ENCODE measurements at places on chromosomes 3 and 15. TPM values are rescaled to one million over a fixed set of nuclear protein-coding genes. Genes with fewer than 3 reads are reported as not detected.

Gene IL5RA
- total RNA-seq: 0.49 TPM

DNA sequence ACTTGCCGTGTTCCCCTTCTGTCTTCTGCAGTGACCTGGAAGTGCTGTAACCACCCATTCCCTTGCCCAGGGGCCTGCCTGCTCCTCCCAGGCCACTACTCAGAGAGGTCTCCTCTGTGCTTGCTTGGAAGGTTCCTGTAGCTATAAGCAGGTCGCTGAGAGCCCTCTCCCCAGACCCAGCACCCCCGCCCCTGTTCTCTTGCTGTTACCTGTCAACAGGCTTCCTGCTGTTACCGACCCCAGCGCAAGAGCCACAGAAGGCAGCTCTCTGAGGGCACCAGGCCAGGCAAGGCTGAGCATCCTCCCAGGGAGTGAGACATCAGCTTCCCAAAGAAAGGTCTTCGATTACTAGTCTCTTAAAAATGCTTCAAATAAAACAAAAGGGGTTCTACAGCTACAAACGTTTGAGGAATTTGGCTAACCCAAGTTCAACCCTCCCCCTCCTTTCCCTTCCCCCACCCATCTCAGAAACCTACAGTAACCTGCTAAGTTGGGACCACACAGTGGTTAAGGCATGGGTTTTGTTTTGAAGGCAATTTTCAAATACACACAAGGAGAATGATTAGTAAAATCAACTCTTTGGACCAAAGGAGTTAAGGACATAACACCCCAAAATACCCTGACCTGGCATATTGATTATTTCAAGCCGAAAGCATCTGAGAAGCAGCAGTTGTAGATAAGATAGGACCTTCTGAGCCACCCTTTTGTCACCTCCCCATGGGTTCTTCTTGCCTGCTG, 74.9 kb upstream of the MFGE8 start:
- no peak for DNase-seq

DNA sequence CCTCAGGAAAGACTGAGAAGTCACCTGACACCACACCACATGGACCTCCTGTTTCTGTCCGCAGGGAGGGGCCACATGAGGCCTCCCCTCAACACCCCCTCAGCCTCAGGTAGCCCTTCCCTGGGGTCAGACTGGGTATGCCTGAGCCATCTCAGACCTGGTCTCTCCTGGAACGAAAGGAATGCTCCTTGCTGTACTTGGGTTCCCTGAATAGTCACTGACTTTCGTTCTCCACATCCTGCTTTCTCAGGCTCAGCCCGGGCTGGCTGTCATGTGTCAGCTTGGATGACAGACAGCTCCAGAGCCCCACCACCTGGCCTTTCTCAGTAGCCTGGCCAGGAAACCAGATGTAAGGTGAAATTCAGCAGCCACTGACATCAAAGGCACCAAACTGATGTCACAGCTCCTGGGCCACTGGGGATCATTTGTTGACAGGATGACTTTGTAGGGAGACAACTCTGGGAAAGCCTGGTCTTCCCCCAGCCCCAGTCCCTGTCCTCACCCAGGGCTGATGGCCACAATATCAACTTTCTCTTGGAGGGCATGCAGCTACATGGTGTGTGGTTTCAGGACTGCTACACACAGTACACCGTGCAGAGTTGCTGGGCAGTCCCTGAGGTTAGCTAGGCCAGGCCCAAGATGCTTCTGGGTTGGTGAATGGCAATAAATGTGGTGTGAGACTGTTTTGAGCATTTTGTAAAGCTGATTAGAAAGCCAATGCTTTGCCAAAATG, 141.4 kb upstream of the MRPS22 start:
- no peak for DNase-seq

GRCh38 chr3:177679568-177680471, 482.5 kb upstream of the TBL1XR1 start:
- no peak for DNase-seq

- no peak for DNase-seq
Observed at GRCh38 chr3:60812502-60812901, 438.8 kb downstream of the FHIT start.
